ENCODE measurements at places on chromosomes 7 and 10.

DNA sequence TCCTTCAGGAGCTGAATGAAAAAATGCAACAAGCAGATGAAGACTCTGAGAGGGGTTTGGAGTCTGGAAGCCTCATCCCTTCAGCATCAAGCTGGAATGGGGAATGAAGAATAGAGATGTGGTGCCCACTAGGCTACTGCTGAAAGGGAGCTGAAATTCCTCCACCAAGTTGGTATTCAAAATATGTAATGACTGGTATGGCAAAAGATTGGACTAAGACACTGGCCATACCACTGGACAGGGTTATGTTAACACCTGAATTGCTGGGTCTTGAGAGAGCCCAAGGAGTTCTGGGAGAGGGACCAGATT is 5.4 kb downstream of the IFIT2 start:
- no peak for DNase-seq

- DNase-seq = no peak
These were observed 218.2 kb downstream of the CCSER2 start for GRCh38 chr10:84546609-84547008.

DNA sequence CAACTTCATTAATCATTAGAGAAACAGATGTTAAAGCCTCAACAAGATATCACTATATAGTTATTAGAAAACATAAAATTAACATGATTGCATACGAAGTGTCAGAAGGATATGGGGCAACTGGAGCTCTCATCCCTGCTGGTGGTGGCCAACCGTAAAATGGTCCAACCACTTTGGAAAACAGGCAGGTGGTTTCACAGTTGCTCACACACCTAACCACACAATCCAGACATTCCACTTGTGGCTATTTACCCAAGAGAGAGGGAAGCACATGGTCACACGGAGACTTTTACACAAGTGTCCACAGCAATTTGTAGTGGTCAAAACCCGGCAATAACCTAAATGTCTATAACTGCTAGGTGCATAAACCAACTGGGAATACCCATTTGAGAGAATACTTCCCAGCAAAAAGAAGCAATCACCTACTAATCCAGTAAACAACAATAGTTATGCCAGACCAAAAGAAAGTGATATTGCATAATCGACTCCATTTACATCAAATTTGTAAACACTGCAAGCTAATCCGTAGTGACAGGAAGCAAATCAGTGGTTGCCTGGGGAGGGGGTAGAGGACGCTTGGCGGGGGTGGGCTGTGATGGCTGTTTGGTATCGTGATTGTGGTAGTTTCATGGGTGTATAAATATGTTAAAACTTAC is 91.8 kb downstream of the LARP4B start:
- DNase-seq = no peak

DNA sequence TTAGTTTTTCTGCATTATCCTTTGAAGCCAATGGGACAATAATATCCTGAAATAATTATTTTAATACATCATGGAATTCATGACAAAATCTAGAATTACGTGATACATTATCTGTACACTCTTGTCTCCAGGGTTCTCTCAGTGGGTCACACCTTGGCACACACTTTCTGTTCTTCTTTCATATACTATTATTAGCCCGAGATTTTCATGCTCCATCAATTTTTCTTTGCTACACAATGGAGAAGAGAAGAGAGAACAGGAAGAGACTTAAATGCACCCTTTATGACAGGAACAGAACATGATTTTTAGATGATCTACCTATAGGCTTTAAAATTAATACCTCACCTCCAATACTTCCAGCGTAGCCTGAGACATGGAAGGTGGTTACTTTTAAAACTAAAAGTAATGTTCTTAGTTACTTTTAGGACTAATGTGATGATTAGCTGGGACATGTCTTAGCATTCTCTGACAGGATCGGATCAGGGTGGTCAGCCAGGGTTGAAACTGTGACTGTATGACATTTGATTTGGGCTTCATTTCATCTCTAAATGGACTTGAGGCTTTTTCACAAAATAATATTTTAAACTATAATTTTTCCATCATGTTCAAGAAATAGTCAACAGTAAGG is 148.2 kb upstream of the WNT16 start:
- no peak for DNase-seq

DNA sequence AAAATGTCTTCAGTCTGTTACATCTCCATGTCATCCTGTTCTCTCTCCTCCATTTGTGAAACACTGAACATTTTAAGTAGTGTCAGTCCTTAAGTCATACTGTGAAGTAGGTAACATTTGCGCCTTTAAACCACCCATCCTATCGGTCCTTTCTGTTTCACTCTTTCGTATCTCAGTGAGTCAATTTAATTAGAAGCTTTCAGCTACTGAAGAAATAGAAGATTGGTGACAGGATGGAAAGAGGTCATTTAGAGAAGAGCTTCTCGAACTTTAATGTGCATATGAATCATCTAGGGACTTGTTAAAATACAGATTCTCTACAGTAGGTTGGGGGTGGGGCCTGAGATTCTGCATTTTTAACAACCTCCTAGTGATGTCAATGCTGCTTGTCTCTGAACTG is 113.4 kb downstream of the SRI start:
- DNase-seq = no peak

GRCh38 chr10:31314256-31315150 is 4.5 kb upstream of the ZEB1 start:
- no peak for DNase-seq

- DNase-seq = no peak
These were observed 196.7 kb downstream of the ANK3 start for GRCh38 chr10:60192946-60193345.

DNA sequence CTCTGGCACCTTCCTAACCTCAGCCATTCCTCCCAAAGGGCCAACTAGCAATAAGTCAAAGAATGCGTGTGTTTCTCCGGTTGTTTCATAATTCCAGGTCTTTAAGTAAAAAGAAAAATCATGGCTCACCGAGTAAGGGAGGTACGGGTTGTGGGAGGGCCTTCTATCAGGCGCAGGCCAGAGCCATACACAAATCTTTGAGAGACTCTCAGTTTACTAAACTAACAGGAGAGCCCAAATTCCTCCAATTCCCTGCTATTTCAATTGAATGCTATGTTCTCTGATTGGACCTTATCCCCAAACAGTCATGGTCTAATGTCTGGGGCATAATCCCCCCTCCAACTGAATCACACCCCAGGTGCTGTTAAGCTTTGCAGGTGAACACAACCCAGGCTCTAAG is 26.2 kb upstream of the SLF2 start:
- DNase-seq = no peak

DNA sequence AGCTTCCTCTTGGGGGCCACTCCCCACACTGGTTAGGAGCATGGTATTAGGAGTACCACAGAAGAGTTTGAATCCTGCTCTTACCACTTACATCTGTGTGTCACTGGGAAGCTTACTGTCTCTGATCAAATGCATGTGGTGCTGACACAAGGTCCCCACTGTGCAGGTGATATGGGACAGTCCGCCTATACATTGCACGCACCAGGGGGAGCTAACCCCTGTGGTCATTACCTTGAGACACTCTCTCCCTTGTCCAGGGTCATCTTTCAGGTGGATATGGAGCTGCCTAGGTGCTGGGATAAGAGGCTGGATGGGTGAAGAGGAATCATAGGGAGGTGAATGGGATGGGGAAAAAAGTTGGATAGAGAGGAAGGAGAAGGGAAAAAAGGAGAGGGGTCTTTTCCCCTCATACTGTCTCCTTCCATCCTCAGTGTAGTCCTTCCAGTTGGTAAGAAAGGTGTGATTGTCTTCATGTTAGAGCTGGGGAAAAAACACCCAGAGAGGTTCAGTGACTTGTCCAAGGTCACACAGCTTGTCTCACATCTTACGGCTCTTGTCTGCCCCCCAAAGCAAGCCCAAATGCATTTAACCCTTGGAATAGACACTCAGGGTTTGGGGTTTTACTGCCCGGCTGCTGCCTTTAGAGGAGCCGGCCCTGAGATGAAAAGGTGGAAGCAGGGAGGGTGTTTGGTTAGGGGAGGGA is 125.9 kb downstream of the CDH23 start:
- DNase-seq = no peak

- no peak for DNase-seq
These were observed 422.2 kb upstream of the ANKRD30A start for GRCh38 chr10:36703179-36703578.

- no peak for DNase-seq
These were observed 163.2 kb upstream of the GPR26 start for GRCh38 chr10:123502983-123503382.

- no peak for DNase-seq
These were observed 191.8 kb upstream of the AOAH start for GRCh38 chr7:36916116-36916515.

GRCh38 chr7:111788286-111789047 is 226.2 kb upstream of the IMMP2L start:
- no peak for DNase-seq

GRCh38 chr10:62653254-62653653 is 151.3 kb upstream of the ADO start:
- no peak for DNase-seq

DNA sequence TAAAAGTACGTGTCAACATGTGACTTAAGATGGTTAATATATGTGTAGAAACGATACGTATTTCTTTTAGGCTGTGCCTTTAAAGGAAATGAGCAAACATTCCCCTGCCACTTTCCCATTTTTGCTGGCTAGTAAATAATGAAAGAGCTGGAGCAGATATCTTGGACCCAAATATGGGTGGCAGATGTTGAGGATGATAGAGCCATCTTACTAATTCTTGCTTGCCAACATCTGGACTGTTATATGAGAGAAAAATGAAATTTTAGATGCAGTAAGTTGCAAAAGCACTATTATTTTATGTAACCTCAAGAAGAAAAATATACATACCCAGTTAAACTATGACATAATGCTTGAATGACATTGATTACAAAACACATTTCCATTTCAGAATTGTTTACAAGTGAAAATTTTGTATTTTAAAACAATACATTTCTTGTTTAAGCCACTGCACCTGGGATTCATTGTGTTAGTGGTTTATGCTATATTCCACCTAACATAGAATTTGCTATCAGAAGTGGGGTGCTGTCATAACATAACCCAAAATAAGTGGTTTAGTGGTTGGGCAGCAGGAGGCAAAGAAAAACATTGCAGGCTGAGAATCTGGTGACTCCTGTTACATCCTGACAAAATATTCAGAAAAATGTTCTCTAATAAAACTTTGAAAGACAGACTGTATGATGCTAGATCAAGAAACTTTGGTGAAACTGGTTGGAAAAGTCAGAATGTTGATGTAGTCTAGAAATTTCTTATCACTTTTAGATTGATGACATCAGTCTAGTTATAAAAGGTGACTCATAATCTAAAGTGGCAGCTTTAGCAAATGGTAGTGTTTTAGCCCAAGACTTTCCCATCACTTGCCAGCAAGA is 305.0 kb downstream of the PTEN start:
- DNase-seq = no peak

DNA sequence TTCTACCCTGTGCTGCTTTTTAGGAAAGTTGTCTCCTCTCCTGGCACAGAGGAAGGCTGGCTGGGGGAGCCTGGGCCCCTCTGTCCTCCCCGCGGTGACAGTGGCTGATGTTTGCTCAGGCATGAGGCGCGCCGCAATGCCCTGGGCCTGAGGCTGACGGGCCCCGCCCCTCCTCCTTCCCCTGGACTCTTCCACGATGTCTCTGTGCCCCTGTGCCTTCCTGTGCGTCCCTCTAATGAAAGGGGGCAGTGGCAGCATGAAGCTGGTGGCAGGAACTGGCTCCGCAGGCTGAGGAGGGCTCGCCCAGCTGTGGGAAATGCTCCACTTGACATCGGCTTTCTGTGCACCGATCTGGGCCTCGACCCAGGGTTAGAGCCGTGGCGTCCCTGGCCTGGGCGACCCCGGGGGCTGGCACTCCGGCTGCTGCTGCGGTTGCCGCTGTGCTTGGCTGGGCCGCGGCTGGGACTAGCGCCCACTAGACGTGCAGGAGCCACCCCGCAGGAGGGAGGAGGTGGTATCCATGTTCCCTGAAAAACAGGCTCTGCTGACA is 67.9 kb downstream of the ZNF680 start:
- DNase-seq = no peak
